ENCODE measurements at places on chromosomes 6 and 20.
A peak's percentile ranks its signal among the peaks of the same experiment; 100 is the strongest.

DNA sequence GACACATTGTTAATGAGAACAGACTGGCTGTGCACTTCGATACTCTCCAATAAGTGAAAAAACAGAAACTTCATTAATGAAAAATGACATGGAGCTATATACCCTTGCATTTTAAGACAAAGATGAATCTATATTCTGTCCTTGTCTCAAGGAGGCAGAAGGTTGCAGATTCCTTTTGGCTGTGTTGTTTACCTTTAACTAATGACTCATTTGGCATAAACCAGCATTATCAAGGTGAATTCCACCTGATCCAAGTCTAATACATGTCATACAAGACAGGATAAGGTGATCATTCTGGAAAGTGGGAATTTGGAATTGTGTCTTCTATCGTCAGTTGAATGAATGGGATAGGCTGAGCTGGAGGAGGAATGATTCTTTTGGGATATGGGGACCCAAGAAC lies 192.9 kb downstream of the PLCB4 start:
- DNase-seq, result no peak

- DNase-seq, result no peak
Observed at GRCh38 chr6:85685713-85686112, 43.0 kb upstream of the SYNCRIP start.

- peak; percentile 68 for DNase-seq
Observed at GRCh38 chr20:62357187-62357667, 9.9 kb downstream of the LAMA5 start.

DNA sequence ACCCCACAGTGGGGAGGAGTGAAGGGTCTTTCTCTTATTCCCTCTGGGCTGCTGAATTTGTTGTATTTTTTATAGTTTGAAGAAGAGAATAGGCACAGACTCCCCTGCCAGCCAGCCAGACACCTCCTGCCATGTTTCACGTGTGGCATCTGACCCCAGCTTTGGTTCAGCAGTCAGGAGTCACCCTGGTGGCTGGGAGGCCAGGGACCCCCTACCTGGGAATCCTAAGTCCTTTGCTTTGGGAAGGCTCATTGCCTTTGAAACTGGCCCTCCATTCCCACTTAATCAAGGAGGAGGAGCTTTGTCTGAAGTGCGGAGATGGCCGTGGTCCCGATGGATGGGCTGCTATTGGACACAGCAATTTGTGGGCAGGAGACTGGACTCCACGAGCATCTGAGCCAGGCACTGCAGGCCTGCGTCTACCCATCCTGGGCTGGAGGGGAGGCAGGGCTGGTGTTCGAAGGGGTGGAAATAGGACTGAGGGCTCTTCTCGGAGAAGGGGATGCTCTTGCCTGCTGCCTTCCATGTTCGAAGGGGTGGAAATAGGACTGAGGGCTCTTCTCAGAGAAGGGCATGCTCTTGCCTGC lies 196.1 kb downstream of the DLL1 start:
- no peak for DNase-seq

- no peak for DNase-seq
Observed at GRCh38 chr6:20234136-20234535, 21.9 kb upstream of the MBOAT1 start.

GRCh38 chr20:33826270-33826897 lies 15.2 kb downstream of the CHMP4B start:
- DNase-seq, result no peak

All from fibroblast of skin of scalp (primary cell).